ENCODE measurements at places on chromosomes 13 and 19.

GRCh38 chr13:53569453-53569852 is 540.8 kb downstream of the OLFM4 start:
- DNase-seq, result no peak

- no peak for DNase-seq
Observed at GRCh38 chr13:31674051-31674450, 65.3 kb upstream of the RXFP2 start.

DNA sequence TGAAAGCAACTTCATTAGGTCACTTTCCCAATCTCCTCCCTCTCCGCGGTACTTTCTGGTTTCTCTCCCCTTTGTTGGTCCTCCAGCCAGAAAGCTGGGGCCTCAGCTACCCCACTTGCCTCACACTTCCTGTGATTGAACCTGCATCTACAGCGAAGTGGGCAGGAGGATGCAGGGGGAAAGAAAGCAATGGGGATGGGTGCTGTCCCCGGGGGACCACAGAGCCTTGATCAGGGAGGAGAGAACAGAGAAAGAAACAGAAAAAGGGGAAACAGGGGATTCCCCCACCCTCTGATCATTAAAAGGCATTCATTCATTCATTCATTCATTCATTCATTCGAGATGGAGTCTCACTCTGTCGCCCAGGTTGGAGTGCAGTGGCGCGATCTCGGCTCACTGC is 74.2 kb downstream of the TRPM4 start:
- no peak for DNase-seq

- no peak for DNase-seq
Observed at GRCh38 chr13:100459747-100460146, 128.8 kb downstream of the GGACT start.

DNA sequence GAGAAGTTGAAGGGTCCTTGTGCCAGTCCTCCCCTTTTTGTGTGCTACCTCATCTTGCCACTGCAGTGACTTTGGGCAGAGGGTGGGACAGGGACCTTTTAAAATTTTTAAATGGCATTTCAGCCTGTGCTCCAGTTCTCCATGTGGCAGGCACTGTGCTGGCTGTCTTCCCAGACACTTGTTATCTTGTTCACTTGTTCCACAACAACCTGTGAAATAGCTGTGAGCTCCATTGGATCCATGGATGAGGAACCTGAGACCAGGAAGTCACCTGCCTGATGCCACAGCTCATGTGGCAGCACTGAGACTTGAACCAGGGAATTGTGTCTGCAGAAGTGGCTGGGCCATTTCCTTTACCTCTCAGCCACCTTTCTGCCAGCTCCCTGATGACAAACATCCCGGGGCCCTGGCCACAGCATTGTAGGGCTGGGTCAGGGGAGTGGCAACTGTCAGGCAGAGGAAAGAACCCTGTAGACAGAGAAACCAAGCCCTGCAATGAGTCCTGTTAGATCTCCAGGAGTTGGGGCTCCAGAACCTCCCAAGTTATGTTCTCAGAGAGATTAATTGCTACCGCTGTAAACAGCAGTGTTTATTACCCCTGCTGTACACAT is 6.4 kb downstream of the EGLN2 start:
- no peak for DNase-seq

DNA sequence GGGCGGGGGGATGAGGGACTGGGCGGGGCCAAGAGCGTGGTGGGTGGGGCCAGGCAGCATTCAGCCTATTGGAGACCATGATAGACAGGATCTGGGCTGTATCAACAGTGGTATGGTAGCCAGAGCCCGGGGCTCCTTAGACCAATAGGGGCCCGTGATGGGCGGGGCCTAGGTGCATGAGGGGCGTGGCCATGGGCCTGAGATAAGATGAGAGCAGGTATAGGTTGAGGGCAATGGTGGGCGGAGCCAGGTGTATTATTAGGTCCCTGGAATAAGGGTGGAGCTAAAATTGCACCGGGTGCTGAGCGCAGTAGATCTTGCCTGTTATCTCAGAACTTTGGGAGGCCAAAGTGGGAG is 5.3 kb downstream of the ABCA7 start:
- no peak for DNase-seq

GRCh38 chr13:50126993-50127725 is 111.9 kb downstream of the KCNRG start:
- peak; percentile 74 for DNase-seq

DNA sequence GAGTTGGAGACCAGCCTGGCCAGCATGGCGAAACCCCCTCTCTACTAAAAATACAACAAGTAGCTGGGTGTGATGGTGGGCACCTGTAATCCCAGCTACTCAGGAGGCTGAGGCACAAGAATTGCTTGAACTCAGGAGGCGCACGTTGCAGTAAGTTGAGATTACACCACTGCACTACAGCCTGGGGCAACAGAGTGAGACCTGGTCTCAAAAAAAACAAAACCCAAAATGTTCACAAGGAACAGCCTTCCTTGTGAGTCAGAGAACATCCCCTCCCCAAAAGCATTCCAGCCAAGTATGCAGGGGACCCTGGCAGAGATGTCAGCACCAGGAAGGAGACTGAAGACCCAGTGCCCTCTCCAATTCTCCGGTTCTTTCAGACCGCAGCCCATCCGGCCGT is 314.9 kb upstream of the TSHZ3 start:
- DNase-seq, result no peak

DNA sequence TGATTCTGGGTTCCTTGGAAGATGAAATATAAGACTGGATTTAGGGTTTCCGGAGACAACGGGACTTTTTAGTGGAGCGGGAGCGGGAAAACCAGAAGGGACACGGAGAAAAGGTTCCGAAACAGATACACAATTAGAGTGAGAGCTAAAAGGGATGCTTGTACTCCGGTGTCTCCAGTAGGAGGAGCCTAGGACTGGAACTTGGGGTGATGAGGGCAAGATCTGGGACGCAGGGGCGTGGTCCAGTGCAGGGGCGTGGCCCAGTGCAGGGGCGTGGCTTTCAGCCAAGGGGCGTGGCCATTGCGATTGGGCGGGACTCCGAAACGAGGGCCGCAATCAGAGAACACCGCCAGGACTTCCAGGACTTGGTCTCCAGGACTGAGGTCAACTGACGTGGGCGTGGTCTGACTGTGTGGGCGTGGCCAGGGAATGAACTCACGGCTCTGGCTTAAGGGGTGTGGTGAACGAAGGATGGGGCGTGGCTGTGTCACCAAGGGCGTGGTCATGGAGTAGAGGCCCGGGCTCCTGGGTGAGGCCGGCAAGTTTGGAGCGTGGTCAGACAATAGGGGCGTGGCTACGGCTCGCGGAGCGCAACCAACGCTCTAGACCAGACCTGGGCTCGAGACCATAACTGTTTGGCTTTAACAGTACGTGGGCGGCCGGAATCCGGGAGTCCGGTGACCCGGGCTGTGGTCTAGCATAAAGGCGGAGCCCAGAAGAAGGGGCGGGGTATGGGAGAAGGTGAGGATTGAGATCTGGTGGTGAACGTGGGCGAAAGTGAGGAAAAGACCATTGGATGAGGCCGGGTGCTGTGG is at the start of gene DKKL1:
Gene DKKL1, plus strand, starts transcription at position 610 of the 815 bp plus-strand sequence. Its CDS starts 122 bp downstream, at position 732.
- peak; percentile 99 for DNase-seq

GRCh38 chr13:109611912-109612691 is 174.3 kb downstream of the IRS2 start:
- DNase-seq, result no peak

GRCh38 chr13:94968040-94968756 is 255.9 kb upstream of the SOX21 start:
- no peak for DNase-seq

DNA sequence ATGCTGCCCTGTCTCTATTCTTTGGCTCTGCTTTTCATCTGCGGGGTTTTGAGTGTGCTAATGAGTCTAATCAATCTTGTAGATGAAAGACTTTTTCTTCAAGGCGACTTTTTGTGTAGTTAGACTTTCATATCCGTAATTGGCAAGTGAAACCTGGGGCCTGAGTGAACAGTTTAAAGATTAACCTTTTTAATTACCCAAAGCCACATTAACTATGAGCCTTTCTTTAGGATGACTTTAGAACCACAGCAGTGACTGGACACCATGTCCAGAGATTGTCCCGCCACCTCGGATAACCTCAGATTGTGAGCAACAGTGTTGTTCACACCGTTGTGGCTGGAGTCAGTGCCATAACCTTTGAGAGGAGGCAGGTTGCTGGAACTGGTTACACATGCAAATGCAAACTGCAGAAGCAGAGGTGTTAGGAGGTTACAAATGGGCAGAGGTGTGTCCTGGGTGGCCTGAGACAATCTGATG is 58.7 kb downstream of the SIAH3 start:
- DNase-seq, result peak; percentile 9

DNA sequence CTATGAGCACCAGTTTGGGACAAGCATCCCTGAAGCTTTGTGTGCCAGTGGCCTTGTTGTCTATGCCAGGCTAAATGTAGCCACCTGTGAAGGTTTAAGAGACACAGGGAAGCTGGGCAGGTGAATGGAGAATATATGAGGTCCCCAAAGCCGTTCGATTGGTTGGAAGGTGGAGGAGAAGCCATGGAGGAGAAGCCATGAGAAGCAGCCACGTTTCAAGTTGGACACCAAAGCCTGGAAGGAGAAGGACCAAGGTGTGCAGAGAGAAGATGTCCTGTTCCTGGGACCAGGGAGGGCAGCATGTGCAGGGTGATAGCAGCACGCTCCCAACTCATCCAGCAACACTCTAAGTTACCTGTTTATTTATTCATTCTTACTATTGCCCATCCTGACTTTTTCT is 432.3 kb upstream of the TSHZ3 start:
- DNase-seq, result no peak

- no peak for DNase-seq
Observed at GRCh38 chr19:49844138-49845095, 6.5 kb upstream of the PTOV1 start.

Measured in coronary artery (tissue), 2 donors.